Caudate nucleus (tissue), 63 donors: ENCODE measurements at places on chromosomes 3 and 15.
A peak's percentile ranks its signal among the peaks of the same experiment; 100 is the strongest.

GRCh38 chr3:129616713-129617112, 10.2 kb upstream of the PLXND1 start:
- no peak for DNase-seq

DNA sequence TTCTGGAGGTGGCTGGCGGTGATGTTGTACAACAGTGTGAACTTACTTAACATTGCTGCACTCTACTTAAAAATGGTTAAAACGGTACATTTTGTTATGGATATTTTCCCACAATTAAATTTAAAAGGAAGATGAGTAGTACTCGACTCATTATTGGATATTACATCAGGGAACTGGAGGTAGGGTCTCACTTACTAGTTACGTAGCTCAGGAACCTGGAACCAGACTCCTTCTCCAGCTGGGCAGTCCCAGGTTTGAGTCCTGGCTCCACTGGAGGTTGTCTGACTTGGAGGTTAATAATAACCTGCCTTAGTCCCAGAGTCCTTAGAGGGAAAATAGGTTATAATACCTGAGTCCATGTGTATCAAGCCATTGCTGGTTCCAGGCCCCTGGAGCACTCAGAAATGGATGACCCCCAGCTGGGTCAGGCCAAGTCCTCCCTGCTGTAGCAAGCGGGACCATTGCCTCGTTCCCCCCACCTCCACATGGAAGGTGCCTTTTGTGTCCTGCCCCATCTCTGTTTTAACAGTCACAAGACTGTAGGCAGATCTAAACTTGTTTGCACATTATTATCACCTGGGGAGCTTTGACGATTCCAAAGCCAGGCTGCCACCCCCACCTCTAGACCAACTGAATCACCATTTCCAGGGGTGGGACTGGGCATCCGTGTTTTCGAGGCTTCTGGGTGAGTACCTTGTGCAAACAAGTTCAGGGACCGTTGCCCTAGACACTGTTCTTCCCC, 126.6 kb downstream of the IGF1R start:
- no peak for DNase-seq

DNA sequence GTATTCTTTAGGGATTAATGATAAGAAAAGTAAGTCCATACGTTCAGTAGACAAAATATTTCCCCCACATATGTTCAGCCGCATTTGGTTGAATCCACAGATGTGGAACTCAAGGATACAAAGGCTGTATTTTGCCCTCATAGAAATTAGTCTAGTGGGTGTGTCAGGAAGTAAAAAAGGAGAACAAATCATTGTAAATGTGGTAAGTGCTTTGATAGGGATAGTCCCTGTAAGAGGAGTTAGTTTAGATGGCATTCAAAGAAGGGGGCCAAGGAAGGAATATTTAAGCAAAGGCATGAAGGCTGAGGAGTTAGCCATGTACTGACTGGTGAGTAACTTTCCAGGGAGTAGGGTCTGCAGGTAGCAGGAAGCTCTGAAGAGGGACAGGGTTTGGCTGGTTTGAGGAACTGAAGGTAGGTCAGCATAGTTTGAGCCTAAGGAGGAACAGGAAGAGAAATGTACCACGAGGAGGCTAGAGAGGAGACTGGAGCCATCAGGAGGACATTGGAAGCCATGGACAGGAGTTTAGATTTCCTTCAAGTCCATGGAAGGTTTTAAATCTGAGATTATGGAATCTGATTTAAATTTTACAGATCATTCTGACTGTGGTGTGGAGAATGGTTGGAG, 98.8 kb downstream of the MME start:
- no peak for DNase-seq

DNA sequence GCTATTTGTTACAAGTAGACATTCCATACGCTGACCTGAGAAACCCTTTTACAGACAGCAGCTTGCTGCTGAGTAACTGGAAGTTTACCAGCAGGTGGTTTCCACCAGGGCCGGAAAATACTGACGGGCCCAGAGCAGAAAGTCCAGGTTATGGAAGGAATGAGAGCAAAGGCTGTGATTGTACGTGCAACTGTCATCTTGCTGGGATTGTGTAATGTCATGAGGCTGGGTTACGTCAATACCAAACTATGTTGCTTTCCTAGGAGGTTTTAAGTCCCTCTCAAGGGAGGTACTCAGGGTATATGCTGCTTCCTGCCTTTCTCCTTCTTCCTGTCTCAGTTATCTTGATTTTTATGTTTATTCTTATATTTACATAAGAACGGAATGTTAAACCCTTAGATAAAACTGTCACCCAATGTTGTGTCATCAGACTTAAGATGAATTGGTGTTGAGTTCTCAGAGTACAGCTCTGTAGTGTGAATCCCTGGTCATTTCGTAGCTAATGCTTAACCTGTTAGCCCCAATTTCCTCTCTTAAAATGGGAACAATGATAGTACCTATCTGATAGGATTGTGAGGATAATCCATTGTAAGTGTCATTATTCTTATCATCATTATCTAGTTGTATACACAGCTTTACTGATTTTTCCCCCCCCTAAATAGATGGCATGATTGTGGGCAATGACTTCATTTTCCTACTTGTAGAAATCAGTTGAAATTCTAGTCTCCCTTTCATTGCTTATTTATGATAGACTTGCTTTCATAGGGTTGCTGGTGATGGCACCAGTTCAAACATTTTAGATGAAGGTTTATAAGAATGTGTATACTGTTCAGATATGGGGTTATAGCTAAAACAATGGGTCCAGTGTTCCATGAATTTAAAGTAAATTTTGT, 101.4 kb downstream of the FNDC3B start:
- DNase-seq: no peak

- DNase-seq: peak; percentile 39
Measured at GRCh38 chr15:85772668-85773067, 22.1 kb downstream of the KLHL25 start.

GRCh38 chr3:133487920-133488540, 85.5 kb upstream of the CDV3 start:
- no peak for DNase-seq

DNA sequence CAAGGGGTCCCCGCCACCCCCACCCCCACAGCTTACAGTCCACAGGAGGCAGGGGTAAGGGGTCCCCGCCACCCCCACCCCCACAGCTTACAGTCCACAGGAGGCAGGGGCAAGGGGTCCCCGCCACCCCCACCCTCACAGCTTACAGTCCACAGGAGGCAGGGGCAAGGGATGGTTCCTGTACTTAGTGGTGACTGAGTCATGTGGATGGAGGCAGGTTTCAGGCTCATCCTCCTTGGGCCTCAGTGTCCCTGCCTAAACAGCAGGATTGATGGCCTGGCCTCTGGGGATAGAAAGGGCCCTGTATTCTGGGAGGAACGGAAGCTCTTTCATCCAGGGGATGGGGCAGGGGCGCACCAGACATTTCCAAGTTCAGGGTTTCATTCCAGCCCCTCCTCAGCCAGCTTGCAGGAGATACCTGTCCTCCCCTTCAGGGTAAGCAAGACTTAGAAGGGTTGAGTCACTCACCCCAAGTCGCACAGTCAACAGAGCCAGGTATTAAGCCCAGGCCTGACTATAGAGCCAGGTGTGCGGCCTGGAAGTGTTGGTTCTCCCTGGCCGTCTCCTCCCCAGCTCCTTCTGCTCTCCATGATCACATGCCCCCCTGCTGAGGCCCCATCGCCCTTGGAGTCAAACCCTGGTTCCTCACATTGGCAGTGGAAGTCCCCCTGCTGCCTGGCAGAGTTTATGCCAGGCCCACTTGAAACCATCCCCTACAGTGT, 12.5 kb downstream of the CSK start:
- DNase-seq: no peak
